ENCODE measurements at places on chromosomes 1 and 21.

- DNase-seq = no peak
These were observed 294.0 kb upstream of the ADGRL2 start for GRCh38 chr1:81506699-81507098.

DNA sequence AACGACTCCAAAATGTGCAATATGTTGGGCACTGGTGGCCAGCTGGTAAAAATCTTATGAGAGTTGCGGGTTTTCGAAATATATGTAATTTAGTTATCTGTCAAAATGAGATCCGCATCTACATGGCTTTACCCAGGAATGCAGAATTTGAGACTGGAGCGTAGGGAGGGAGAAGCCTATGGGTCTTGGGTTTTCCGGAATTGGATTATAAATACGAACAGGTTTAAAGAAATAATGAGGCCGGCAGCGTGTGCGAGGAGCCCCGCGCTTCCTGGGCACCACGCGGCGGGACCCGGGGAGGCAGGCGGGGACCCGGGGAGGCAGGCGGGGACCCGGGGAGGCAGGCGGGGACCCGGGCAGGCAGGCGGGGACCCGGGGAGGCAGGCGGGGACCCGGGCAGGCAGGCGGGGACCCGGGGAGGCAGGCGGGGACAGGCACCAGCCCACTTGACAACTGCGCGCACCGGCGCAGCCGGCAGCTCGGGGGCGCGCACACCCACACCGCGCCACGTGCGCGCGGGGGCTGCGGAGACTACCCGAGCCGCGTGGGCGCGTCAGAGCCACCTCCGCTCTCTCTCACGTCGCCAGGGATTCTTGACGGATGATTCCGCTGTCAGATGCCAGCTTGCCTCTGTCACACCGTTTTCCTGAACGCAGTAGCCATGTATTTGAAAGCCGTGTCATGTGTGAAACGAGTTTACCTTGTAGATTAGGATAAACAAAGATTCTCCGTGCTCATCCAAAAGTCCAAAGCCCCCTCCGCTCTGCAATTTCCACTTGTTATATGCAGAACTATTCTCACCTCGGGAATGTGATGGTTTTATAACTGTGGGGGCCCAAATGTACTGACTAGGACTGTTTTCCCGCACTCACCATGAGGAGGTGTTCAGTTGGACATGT, 54.3 kb upstream of the HNRNPU start:
- peak; percentile 73 for DNase-seq

- no peak for DNase-seq
These were observed 76.0 kb downstream of the MAN1C1 start for GRCh38 chr1:25692560-25692959.

GRCh38 chr21:21247424-21247823, 249.2 kb downstream of the NCAM2 start:
- no peak for DNase-seq

DNA sequence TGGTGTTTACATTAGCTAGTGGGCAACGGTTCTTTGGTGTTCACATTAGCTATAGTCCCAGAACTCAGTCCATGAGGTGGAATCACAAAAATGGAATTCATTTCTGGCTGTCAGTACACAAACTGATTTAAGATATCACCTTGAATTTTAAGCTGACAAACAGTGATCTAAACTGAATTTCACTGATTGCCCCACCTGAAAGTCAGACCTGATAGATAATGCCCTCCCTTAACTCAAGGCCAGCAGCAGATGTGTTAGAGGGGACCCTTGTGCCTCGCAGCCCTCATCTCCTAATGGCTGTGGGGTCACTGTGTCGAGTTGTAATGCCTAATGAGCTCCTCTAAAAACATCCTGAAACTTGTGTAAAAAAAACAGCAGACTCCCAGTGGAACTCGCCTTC, 8.6 kb downstream of the ARF1 start:
- DNase-seq = no peak

DNA sequence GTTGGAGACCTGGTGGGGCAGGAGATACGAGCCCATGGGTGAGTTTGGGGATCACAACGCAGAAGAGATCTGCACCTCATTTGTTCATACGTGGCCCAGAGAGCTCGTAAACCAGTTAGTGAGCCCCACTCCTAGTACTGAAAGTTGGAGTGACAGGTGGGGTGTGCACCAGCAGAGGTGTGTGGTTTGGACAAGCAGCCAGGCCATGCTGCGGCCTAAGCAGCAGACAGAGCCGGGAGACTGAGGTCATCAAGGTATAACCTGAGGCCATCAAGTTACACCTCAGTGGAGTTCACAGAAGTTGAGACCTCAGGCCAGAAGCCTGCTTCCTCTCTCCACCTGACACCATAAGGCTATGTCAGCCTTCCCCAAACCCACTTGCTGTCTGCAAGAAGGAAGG, 27.6 kb downstream of the KCNJ6 start:
- no peak for DNase-seq

DNA sequence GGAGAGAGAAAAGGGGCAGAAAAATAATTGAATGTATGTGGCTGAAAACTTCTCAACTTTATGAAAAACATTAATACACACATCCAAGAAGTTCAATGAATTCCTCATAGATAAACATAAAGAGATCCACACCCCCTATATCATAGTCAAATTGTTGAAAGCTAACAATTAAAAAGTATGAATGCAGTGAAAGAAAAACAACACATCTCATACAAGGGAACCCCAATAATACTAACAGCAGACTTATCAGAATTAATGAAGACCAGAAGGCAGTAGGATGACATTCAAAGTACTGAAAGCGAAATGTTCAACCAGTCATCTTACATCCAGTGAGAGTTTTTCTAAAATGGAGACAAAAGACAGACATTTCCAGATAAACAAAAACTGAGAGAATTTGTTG, 134.4 kb downstream of the FMN2 start:
- DNase-seq = no peak
